ENCODE measurements at places on chromosomes 6 and 20.
A peak's percentile ranks its signal among the peaks of the same experiment; 100 is the strongest.

DNA sequence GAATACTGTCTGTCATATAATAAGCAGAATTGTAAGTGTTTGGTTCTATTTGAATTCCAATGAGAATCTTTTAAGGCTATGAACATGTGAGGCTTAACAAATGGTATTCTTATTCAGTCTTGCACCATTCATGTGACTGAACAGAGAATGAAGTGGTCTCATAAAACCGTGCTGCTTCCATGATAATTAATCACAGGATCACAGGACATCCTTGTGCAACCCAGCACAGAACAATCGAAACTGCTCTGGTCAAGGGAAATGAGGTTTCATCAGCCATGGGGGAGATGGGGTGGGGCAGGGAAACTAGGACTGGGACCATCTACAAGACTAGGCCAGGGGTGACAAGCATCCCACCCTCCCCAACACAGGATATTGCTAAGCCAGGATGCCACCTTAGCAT, 6.0 kb downstream of the PPIL6 start:
- no peak for DNase-seq

GRCh38 chr6:1821164-1821512, 211.4 kb downstream of the FOXC1 start:
- no peak for DNase-seq

DNA sequence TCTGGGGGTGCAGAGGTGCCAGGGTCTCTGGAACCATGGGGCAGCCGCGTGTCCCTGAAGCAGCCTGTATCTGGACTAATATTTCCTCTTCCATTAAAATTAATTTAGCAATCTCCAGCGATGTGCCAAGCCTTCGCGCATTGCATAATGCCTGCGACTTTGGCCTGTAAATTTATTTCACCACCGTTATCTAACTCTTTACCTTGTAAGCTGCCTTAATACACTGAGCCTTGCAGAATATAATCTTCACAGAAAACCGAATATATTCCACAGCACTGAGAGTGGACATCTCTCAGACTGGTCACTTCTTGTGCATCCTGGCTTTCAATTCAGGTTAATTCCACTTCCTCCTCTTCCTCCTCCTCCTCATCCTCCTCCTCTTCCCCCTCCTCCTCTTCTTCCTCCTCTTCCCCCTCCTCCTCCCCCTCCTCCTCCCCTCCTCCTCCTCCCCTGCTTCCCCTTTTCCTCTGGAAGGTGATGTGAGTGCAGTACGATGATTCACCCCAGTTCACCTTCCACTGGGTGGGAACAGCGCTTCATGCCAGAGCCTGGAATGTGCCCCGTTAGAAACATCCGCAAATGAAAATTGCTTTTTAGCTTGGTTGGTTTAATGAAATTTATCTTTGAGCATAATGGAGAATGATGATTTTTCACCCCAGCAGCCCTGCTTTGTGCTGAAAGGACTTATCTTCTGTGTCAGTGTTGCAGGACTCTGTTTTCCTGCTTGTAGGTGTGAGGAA, 101.4 kb downstream of the CDH4 start:
- DNase-seq, result no peak

- no peak for DNase-seq
Observed at GRCh38 chr6:166394036-166394892, 11.5 kb upstream of the MPC1 start.

GRCh38 chr6:137019476-137020272, 25.1 kb downstream of the IL20RA start:
- DNase-seq, result no peak

DNA sequence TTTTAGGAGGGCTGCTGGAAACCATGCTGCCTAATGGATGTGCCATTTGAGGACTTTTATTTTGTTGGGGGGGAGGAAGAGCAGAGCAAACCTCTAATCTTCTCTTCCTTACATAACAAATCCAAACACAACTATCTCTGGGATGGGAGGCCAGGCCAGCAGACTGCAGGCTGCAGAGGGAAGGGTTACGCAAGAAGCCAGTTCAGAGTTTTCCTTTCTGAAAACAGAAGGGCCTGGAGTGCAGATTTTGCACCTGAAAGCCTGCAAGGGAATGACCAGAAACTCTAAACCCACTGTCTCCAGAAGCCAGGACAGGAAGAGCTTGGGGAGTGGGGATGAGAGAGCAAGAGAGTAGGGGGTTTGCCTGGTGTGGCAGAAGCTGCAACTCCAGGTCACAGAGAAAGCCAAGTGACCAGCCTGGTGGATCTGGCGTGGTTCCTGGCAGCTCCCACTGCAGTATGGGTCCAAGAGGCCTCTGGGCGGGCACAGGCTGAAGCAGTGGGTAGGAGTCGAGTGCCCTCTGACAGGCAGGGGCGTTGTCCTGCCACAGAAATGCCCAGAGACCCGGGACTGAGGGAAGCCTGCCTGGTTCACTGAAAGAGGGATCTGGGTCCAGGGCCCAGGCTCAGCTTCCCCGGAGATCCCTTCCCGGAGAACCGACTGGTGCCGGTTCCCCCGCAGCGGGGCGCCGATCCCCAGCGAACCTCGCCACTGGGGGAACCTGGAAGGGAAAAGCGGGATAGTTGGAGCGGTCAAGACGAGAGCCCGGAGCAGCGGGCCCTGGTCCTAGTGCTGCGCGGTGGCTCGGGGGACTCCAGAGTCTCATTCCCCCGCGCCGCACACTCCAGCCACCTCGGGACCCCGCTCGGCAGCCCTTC, 6.7 kb downstream of the MAFB start:
- DNase-seq, result no peak

DNA sequence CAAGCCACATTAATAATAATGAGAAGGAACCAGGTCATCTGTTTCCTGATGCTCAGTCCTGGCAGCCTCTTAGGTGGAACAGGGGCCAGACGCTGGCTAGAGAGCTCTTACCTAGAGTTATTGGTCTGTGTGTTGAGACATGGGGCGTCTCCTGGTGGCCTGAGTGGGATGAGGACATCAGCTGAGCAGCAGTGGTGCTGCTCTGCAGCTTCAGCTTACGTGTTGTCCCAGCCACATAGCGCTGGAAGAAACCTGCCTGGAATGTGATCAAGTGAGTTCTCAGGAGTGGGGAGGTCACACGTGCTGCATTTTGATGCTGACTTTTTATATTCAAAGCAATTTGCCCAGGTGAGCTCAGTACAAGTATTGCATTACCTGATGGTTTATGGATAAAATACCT, 355.4 kb downstream of the CDH26 start:
- DNase-seq, result no peak

DNA sequence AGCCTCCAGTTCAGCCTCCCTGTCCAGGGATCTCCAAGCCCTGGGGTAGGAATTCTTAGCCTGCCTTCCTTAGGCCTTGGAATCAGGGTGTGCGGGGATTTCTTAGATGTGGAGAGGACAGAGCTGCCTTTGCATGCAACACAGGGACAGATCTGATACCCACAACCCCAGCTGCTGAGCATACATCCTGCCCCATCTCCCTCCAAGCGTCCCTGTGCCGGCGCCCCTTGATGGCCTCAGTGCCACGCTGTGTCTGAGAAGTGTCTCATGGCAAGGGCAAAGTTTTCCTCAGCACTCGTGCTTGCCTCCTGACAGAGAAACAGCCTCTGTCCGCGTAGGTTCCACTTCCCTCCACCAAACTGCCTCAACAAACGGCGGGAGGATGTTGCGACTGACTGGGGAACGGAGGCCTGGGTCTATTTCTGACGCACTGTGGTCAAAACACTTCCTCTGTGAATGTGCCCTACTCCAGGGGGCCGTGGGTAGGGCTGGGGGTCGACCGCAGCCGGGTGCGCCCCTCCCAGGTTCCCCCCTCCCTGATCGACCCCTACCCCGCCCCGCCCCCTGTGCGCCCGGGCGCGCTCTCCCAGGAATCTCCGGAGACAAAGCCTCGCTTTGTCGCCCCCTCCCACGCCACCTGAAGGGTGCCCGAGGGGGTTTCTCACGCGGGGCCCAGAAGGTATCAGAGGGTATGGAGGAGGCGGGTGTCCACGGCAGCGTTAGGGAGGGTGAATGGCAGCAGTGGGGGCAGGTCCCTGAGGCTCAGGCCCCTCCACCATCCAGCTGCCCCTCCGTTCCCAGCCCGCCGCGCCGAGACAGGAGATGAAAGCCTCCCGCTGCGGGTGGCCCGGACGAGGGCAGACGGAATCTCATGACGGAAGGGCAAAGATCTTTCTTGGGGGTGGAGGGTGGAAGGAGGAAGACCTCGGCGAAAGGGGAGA, 806 bp downstream of the MICAL1 start:
- peak; percentile 40 for DNase-seq
